Activated T-helper 2 cell treated with anti-CD3 and anti-CD28 coated beads, Interferon-gamma antibody, Interleukin-2, Interleukin-4, amounts not matched to agents 10 μg/mL and 5 μg/mL and 100 μg/mL, durations not matched to agents 14 hours and 24 hours and 36 hours (primary cell): ENCODE measurements at places on chromosomes 2 and 18.

- no peak for DNase-seq
Observed at GRCh38 chr2:163044114-163044513, 205.5 kb upstream of the KCNH7 start.

GRCh38 chr2:121890041-121890440 is 134.6 kb downstream of the TSN start:
- DNase-seq: no peak

DNA sequence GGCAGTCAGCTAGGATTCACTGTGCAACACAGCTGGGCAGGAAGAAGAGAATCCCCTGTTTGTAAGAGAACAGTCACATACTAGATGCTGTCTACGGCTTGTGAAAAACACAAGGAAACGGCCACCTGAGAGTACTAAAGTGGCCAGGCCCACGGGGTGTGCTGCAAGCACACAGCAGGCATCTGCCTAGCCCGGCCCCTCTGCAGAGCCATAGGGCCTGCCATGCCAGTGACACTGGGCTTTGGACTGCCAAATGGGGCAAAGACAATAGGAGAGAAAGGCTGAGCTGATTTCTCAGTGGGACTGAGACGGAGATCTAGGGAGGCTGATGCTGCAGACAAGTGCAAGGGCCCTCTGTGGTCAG is 10.3 kb downstream of the TUBB6 start:
- DNase-seq: no peak

DNA sequence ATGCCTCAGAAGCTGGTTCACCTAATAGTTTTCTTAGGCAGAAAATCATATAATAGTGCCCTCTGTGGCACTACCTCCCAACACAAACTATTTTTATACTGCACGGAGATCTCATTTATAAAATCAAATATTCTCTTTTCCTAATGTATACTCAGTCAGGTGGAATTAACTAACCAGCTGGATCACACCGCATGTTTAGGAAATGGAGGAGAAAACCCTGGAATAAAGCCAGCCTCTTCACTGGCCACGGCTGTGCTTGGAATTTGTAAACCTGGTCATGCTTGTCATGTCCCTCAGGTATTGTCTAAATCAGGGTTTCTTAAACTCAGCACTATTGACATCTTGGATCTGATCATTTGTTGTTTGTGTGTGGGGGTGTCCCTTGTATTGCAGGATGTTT is 85.6 kb downstream of the DOCK10 start:
- DNase-seq: no peak

- no peak for DNase-seq
Observed at GRCh38 chr18:32922951-32923430, 150.2 kb upstream of the KLHL14 start.

GRCh38 chr2:57373530-57373929 is 673.1 kb upstream of the VRK2 start:
- DNase-seq: no peak

DNA sequence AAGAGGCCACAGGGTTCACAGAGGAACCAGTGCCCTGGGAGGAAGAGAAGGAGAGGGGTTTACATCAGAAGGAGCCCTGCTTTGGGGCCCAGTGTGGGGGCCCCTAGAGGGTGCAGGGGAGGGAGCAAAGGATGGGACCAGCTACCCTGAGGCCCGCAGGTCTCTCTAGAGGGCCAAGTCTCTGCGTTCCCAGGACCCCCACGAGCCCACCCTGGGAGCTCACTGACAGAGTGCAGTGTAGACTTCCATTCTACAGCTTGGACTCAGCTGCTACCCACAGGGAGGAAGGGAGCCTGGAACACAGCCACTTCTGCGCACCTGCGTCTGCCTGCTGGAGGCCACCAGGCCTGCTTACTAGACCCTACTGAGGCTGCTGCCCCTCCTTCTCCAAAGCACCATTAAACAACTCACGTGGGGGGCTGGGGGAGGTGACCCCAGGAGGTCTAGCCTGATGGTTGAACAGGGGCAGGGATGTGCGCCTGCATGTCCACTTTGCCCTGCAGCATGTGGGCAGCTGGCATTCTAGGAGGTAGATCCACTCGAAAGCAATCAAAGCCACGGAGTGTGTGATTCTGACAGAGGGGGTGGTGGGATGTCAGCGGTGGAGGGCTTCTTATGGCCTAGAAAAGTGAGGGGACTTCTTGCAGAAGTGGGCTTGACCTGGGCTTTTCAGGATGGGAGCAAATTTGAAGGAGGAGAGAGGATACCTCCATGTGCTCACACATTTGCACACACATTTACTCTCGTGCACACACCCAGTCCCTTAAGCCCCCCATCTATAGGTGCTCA is 90.2 kb downstream of the ZFP36L2 start:
- no peak for DNase-seq

- DNase-seq: no peak
Observed at GRCh38 chr2:107719836-107720235, 106.9 kb upstream of the RGPD4 start.

- no peak for DNase-seq
Observed at GRCh38 chr2:121248766-121249343, 36.1 kb downstream of the TFCP2L1 start.

DNA sequence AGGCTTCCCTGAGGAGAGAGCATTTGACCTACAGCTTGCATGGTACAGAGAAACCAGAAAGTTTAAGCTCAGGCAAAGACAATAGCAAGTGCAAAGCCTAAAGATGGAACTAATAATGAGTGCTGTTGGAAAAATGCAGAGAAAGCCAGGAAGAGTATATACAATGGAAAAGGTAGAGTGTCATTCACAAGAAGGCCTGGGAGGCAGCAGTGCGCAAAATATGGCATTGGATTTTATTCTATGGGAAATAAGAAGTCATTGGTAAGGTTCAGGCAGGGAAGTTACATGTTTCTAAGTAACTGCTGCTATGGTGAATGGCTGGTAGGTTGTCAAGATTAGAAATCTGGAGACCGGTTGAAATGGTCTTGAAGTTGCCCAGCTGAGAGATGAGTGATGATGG is 2167.3 kb upstream of the CELF4 start:
- no peak for DNase-seq

GRCh38 chr2:199955007-199955338 is 318 bp downstream of the TYW5 start:
- DNase-seq: no peak

GRCh38 chr2:223316342-223316741 is 264.4 kb downstream of the KCNE4 start:
- no peak for DNase-seq

DNA sequence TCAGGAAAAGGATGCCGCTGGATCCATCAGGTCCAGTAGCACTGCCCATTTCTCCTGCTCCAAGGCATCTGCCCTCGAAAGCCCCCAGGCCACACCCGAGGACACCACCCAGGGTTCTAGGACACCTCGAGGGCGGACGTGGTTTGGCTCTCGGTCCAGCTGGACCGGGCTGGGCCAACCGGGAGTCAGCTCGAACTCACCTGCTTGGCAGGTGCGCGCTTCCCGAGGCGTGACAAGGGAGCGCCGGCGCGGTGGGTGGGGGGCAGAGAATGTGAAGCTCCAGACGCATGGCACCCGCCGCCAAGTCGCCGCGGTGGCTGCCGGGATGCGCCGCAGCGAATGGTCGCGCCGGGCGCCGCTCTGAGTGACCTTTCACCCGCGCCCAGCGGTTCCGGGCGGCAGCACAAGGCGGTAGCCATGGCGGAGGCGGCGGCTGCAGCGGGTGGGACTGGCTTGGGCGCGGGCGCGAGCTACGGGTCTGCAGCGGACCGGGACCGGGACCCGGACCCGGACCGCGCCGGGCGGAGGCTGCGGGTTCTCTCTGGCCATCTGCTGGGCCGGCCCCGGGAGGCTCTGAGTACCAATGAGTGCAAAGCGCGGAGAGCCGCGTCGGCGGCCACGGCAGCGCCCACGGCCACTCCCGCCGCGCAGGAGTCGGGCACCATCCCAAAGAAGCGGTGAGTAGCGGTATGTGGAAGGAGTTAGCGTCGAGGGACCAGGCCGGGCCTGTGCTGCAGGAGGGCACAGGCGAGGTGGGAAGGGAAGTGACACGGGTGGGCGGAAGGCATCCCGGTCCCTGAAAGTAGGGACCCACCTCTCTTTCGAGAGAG is at the start of gene AGPS:
TSS of gene AGPS (plus strand) at position 401 of the 830 bp plus-strand sequence. CDS start at position 418, 17 bp downstream.
- peak; percentile 79 for DNase-seq

DNA sequence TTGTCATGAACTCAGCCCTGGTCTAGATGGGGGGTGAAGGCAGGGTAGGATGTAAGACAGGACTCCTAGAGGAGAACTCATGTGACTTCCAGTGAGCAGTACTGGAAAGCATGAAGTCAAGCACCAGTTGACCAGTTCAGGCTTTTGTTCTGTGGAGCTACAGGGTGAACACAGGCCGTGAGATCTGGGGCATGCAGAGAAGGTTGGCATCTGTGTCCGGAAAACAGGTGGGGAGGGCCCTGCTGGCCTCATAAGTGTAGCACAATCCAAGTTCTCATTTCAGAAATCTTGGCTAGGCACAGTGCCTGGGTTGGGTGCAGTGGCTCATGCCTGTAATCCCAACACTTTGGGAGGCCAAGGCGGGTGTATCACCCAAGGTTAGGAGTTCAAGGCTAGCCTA is 50.9 kb upstream of the SPATS2L start:
- DNase-seq: no peak

GRCh38 chr2:174492963-174493431 is 6.2 kb upstream of the GPR155 start:
- peak; percentile 52 for DNase-seq

- DNase-seq: no peak
Observed at GRCh38 chr2:46983065-46983801, 67.6 kb upstream of the MCFD2 start.

- no peak for DNase-seq
Observed at GRCh38 chr2:95297639-95298395, 670 bp downstream of the KCNIP3 start.

- DNase-seq: no peak
Observed at GRCh38 chr2:207227062-207227748, 61.5 kb upstream of the KLF7 start.

GRCh38 chr2:24363301-24363700 is 3.0 kb upstream of the ITSN2 start:
- DNase-seq: no peak

DNA sequence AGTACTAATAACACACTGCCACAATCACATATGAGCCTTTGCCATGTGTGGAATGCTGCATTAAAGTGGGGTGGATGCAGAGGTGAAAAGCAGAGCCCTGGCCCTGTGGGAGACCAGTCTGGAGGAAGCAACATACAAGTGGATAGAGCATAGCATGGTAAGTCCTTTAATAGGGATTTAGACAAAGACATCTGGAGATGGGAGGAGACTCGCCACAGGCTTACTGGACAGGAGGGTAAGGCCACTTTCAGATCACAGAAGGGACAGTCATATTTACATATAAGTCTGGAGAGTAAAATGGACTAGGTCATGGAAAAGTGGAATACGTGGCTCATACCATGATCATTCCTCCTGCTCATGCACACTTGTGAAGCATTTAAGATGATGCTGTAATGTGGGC is 84.3 kb downstream of the PPP1R1C start:
- no peak for DNase-seq

DNA sequence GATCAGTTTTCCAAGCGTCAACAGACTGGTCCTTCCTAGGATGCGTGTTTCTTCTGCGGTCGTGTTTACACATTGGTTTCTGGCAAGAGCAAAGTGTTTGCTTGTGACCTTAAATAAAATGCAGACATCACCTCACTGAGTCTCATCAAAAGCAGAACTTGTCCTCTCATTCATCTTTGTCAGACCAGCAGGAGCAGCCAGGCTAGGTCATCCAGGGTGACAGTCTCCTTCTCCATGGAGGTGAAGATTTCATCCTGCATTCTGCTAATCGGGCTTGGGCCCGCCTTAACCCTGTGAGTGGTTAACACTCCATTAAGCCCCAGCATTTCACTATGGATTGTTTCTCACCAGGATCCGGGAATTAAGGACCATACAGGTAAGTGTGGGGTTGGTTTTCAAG is 64.2 kb upstream of the PID1 start:
- DNase-seq: no peak

DNA sequence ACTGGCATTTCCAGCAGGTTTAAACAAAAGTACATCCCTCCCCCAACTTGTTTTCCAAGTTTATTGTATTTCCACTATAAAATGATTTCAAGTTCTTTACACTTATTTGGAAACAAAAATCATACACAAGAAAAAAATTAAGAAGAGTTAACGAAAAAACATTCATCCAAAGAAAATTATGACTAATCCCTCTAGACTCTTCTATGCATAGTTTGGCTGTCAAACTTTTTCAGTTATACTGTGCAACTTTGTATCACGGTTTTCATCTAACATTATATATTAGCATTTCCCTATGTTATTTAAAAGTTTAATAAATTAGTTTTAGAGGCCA is 627 bp downstream of the WDCP start:
- DNase-seq: no peak

- no peak for DNase-seq
Observed at GRCh38 chr2:96730212-96730611, 9.7 kb downstream of the LMAN2L start.

GRCh38 chr18:40754477-40754876 is 1200.6 kb upstream of the PIK3C3 start:
- no peak for DNase-seq

GRCh38 chr2:231296401-231296974 is 98.1 kb downstream of the ARMC9 start:
- DNase-seq: no peak

GRCh38 chr18:21309248-21309647 is 67.2 kb downstream of the GREB1L start:
- no peak for DNase-seq

DNA sequence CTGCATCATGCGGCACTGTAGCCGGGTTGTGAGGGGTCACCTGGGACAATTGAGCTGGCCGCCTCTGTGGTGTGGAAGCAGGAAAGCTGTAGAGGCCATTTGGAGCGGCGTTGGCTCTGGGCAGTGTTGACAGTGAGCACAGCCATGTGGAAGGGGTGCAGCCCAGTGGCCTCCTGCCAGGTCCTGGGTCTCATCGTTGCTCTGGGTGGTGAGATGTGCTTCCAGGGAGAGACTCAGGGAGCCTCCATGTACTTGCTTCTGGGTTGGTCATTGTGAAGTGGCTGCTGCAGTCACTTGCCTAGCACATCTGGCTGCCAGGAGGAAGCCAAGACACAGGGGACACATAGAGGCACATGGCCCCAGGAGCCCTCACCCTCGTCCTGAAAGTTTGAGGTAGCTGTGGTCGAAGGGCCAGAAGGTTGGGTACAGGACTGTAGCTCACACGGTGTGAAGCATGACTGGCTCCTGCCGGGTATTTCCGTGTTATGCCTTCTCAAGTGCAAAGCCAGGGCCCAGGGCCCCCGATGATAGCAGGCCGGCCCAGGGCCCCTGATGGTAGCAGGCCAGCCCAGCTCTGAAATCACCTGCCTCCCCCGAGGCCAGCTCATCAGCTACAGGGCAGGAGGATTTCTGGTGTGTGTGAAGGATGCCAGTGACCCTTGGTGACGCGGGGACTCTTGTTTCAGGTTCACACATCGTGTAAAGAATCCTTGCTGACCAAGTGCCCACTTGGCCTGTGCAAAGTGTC is 82.6 kb downstream of the DGKD start:
- DNase-seq: no peak

DNA sequence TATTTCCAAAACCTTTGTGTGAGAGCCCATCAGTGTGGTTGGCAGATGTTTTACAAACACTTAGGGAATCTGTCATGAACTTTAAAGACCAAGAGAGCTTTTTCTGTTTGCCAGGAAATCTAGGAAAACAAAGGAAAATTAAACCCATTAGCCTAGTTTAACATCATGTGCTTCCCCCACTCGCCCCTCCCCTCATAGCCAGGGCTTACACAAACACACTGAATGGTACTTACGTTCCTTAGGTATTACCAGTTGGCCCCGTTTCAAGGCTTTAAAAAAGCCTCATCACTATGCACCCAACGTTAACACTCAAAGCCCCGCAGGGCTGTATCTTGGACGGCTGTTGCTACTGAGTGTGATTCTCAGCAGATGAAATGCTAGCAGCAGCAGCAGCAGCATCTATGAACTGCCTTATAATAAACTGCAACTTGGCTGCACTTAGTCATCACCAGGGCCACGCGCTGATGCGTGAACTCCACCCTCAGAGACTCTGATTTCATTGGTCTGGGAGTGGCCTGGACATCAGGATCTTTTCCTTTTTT is 20.1 kb upstream of the TTC39C start:
- DNase-seq: no peak
